ENCODE measurements at places on chromosomes 2 and 18.
A peak's percentile ranks its signal among the peaks of the same experiment; 100 is the strongest.

DNA sequence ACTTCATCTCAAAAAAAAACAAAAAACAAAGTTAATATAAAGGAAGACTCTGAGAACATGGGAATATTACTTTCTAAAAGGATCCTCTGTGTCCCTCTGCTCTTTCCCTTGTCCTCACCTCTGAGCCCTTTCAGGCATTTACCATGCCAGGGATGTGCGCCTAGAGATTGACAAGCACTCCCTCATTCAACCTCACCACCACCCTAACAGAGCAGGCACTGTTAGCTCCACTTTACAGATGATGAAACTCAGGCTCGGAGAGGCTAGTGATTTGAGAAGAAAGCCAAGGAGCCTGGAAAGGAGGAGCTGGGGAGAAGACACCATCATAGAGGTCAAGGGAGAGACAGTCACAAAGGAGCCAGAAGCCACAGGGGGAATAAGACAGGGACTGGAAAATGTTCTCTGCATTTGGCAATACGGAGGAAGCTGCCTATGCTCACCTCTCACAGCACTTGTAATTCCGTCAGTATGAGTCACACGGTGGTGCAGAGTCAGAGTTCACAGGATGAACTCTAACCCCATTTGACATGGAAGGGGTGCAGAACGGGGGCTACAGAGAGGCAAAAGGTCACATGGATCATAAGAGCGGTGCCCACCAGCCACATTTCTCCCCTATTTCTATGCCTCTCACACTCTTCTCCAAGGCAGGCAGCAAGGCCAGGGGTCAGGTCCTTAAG is 101.8 kb upstream of the NFU1 start:
- DNase-seq = no peak

GRCh38 chr2:242063850-242064249 is 194.3 kb downstream of the RTP5 start:
- no peak for DNase-seq

GRCh38 chr2:80670763-80671162 is 366.2 kb upstream of the LRRTM1 start:
- DNase-seq = no peak

GRCh38 chr18:26700728-26701127 is 152.4 kb upstream of the KCTD1 start:
- DNase-seq = no peak

- peak; percentile 42 for DNase-seq
These were observed 49.3 kb downstream of the GREB1 start for GRCh38 chr2:11582862-11583752.

- no peak for DNase-seq
These were observed 28.2 kb downstream of the DCC start for GRCh38 chr18:52367953-52368742.

DNA sequence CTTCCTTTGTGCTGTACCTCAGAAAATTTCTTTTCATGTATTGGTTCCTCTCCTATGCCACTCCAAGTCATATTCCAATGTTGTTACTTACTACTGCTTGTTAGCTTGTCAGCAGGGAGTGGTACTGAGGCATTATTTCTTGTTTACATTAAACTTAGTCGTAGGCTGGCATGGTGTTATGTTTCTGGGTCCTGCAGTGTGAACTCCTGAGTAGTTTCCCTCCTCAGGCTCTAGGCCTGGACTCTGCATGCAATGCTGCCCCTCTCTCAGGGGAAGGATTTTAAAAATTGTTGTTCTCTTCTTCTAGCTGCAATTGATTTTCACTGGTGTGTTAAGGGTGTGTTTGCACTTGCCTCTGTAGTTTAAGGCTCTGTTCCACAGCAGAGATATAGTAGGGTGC is 671.6 kb downstream of the PLCL1 start:
- no peak for DNase-seq

All from renal pelvis (tissue), 12 donors.